Heart left ventricle (tissue), 16 donors: ENCODE measurements at places on chromosomes 7 and 10. TPM values are rescaled to one million over a fixed set of nuclear protein-coding genes. Genes with fewer than 3 reads are reported as not detected.

Gene MYPN
- 107 TPM for polyA plus RNA-seq

DNA sequence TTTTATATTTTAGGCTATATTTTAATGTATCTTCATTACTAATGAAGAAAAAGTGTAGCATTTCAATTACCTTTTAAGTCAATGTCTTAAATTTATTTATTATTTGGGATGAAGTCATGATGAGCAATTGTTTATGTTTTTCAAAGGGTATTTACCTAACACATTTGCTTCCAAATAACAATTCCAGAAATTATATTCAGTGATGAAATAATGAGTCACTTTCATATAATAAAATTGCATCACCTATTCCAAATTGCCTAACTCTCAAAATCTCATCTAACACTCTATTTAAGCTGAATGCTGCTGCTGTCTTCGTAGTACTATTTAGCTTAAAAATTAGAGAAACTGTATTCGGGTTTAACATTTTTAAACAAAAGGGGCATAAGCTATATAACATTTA is 97.7 kb downstream of the PRKG1 start:
- no peak overlapping the region for H3K4me3 ChIP-seq
- peaks cover under 1% of the 10 kb centered on the region for H3K4me1 ChIP-seq
- no peaks in the 10 kb centered on the region for H3K27me3 ChIP-seq
- DNase-seq: no peak
- no peak overlapping the region for H3K27ac ChIP-seq

Gene WDR37
- polyA plus RNA-seq: 16.0 TPM

GRCh38 chr10:72086466-72087391 is 1.6 kb downstream of the SPOCK2 start:
- H3K4me3 ChIP-seq: peak overlapping the region; percentile 60
- no peaks in the 10 kb centered on the region for H3K36me3 ChIP-seq
- H3K27me3 ChIP-seq: peaks cover 13% of the 10 kb centered on the region
- no peak for DNase-seq
- peaks cover 15% of the 10 kb centered on the region for H3K4me1 ChIP-seq
- H3K27ac ChIP-seq: peak overlapping the region; percentile 70

DNA sequence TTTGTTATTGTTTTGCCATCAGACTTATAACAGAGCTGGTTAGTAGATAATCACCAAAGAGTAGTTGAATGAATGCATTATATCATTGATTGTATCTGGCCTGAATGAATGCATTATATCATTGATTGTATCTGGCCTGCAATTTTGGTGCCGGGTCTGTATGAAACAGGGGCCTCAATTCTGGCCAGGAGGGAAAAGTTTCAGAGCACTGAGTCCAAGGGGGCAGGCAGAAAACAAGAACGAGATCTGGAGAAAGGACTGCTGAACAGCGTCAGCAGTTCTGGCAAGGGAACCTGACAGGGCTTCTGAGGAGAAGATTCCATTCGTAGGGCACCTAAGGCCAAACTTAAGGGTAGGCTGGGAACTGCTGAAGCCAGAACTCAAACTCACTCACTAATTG is 128.0 kb downstream of the SEMA3C start:
- no peak for DNase-seq
- no peak overlapping the region for H3K4me3 ChIP-seq
- no peaks in the 10 kb centered on the region for H3K4me1 ChIP-seq
- H3K27me3 ChIP-seq: no peaks in the 10 kb centered on the region
- peak overlapping the region; percentile 68 for H3K27ac ChIP-seq

- no peaks in the 10 kb centered on the region for H3K4me1 ChIP-seq
- DNase-seq: no peak
- no peak overlapping the region for H3K4me3 ChIP-seq
- H3K36me3 ChIP-seq: no peaks in the 10 kb centered on the region
These were observed 38.0 kb downstream of the PRKAG2 start for GRCh38 chr7:151838861-151839381.

- no peaks in the 10 kb centered on the region for H3K27me3 ChIP-seq
- no peaks in the 10 kb centered on the region for H3K4me1 ChIP-seq
- H3K27ac ChIP-seq: no peak overlapping the region
- H3K4me3 ChIP-seq: no peak overlapping the region
- no peaks in the 10 kb centered on the region for H3K36me3 ChIP-seq
- no peak for DNase-seq
These were observed 36.0 kb upstream of the KCNMA1 start for GRCh38 chr10:77673515-77674140.

Gene PRF1
- 1.0 TPM for polyA plus RNA-seq

- no peaks in the 10 kb centered on the region for H3K4me1 ChIP-seq
- H3K27me3 ChIP-seq: no peaks in the 10 kb centered on the region
- no peak overlapping the region for H3K27ac ChIP-seq
- no peaks in the 10 kb centered on the region for H3K36me3 ChIP-seq
- H3K4me3 ChIP-seq: no peak overlapping the region
- DNase-seq: no peak
These were observed 21.9 kb upstream of the ELN start for GRCh38 chr7:74006032-74006431.
